ENCODE measurements at places on chromosomes 5 and 9. TPM values are rescaled to one million over a fixed set of nuclear protein-coding genes. Genes with fewer than 3 reads are reported as not detected.
A peak's percentile ranks its signal among the peaks of the same experiment; 100 is the strongest.

Gene FOXD4
- polyA plus RNA-seq: not detected

Gene OR13C9
- polyA plus RNA-seq: not detected

DNA sequence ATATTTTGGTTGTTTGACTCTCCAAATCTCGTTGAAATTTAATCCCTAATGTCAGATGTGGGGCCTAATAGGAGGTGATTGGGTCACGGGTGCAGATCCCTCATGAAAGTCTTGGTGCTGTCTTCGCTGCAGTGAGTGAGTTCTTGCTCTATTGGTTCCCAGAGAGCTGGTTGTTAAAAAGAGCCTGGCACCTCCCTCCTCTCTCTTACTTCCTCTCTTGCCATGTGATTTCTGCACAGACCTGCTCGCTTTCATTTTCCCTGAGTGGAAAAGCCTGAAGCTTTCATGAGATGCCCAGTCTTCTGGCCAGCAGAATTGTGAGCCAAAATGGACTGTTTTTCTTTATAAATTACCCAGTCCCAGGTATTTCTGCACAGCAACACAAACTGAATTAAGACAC is 221.6 kb downstream of the MAT2B start:
- H3K4me3 ChIP-seq: no peak overlapping the region
- no peak overlapping the region for H3K27ac ChIP-seq
- H3K27me3 ChIP-seq: no peaks in the 10 kb centered on the region
- H3K36me3 ChIP-seq: no peaks in the 10 kb centered on the region
- no peak for DNase-seq

GRCh38 chr9:110087605-110088004 is 120.4 kb downstream of the C9orf152 start:
- no peak overlapping the region for H3K27ac ChIP-seq
- no peaks in the 10 kb centered on the region for H3K36me3 ChIP-seq
- H3K4me3 ChIP-seq: no peak overlapping the region
- H3K4me1 ChIP-seq: no peaks in the 10 kb centered on the region

DNA sequence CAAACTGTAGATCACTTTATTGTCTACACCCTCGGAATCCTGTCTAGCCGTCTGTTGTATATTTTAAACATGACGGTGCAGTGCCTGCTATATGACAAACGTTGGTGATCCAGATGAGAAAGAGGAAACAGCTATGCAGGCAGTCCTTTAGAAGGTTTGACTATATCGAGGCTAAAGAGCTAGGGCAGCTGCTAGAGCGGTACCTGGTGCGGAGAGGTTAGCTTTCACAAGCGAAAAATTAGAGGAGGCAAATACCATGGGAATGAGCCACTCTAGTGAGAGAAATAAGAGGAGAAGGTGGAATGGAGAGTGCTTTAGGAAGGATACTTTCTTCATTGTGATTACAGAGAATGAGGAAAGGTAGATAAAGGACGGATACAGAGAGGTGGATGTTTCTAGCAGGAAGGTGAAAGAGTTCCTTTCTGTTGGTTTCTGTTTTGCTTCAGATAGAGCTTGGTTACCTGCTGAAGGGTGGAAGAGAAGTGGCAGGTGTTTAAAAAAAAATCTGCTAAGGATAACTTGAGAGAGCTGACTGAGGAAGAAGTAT is 959 bp upstream of the FBXL17 start:
- no peaks in the 10 kb centered on the region for H3K36me3 ChIP-seq
- DNase-seq: peak; percentile 59
- peak overlapping the region; percentile 87 for H3K27ac ChIP-seq
- H3K4me1 ChIP-seq: peaks cover 30% of the 10 kb centered on the region

DNA sequence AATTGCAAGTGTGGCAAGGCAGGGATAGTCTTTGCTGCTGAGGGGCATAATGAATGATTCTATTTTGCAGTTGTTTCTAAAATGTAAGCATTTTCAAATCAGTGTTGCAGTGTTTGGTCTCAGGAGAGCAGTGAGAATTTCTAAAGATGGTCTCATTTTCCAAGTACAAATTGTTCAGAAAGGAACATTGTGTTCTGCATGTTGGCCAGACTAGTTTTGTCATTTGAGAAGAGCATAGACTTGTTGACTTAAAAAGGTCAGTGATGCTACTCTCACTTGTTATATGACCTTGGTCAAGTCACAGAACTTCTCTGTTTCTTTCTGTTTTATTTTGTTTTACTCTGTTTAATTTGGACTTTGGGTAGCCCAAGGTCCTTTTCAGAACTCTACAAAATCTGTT is 344.6 kb downstream of the OSTF1 start:
- H3K27ac ChIP-seq: no peak overlapping the region
- H3K4me1 ChIP-seq: no peaks in the 10 kb centered on the region
- H3K27me3 ChIP-seq: no peaks in the 10 kb centered on the region
- H3K36me3 ChIP-seq: no peaks in the 10 kb centered on the region
- no peak for DNase-seq

DNA sequence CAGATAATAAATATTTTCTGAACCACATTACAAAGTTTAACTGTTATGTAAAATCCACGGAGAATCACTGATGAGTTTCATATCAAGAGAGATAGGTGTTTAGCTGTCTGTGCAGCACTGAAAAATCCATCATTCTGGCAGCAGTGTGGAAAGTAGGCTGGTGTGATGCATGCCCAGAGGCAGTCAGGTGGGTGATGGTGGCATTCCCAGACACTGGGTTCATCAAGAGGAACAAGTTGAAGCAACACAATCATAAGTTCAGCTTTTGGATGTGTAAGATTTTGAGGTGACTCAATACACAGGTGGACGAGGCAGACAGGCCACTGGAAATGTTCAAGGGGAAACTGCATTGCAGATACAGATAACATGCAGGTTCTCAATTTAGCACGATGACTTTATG is 11.9 kb downstream of the DNAH5 start:
- no peak for DNase-seq
- no peaks in the 10 kb centered on the region for H3K4me1 ChIP-seq
- no peak overlapping the region for H3K4me3 ChIP-seq
- H3K27me3 ChIP-seq: no peaks in the 10 kb centered on the region

DNA sequence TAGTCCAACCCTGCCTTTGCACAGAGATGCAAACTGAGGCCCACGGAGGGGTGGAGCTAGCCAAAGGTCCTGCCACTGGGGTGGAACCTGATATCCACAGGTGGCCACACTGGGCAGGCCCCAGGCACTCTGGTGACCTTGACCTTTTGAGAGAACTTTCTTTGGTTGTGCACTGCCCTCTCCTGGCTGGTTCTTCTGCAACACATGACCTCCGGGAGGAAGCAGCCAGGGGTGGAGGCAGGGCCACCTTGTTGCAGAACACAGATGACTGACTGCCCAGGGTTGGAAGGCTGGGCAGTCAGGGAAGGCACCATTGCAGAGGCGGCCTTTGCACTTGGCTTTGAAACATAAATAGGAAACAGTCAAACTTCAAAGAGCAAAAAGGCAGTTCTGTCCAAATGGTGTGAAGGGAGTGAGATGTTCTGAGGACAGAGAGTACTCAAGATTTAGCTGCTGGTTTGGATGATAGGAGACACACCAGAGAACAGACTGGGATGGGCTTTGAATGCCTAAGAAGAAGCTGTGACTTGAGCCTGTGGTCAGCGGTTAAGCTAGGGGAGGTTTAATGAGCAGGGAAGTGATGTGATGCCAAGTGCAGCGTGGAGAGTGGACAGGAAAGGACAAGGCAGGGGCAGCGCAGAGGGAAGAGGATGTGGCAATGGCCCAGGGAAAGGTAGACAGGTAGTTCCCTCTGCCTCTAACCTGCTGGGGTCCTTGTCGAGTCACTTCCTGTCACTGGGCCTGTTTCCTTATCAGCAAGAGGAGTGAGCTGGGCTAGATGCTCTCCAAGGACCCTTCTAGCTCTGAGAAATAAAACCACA is 6.8 kb upstream of the TCOF1 start:
- H3K36me3 ChIP-seq: no peaks in the 10 kb centered on the region
- H3K4me1 ChIP-seq: peaks cover 30% of the 10 kb centered on the region
- no peaks in the 10 kb centered on the region for H3K27me3 ChIP-seq
- no peak overlapping the region for H3K4me3 ChIP-seq

- no peak overlapping the region for H3K4me3 ChIP-seq
- DNase-seq: no peak
- no peaks in the 10 kb centered on the region for H3K27me3 ChIP-seq
- H3K36me3 ChIP-seq: no peaks in the 10 kb centered on the region
Measured at GRCh38 chr9:124198948-124199347, 58.8 kb upstream of the NEK6 start.

DNA sequence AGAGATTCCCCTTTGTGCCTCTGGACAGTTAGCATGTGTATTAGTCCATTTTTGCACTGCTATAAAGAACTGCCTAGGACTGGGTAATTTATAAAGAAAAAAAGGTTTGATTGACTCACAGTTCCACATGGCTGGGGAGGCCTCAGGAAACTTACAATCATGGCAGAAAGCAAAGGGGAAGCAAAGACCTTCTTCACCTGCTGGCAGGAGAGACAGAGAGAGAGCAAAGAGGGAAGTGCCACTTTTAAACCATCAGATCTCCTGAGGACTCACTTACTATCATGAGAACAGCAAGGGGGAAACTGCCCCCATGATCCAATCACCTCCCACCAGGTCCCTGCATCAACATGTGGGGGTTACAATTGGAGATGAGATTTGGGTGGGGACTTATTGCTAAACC is 6.0 kb downstream of the CFAP90 start:
- peaks cover 41% of the 10 kb centered on the region for H3K27me3 ChIP-seq
- H3K4me1 ChIP-seq: peaks cover 3% of the 10 kb centered on the region
- no peak overlapping the region for H3K4me3 ChIP-seq
- DNase-seq: no peak
- H3K27ac ChIP-seq: no peak overlapping the region

Data from CD14-positive monocyte (primary cell).